ENCODE measurements at places on chromosomes 2 and 18.

DNA sequence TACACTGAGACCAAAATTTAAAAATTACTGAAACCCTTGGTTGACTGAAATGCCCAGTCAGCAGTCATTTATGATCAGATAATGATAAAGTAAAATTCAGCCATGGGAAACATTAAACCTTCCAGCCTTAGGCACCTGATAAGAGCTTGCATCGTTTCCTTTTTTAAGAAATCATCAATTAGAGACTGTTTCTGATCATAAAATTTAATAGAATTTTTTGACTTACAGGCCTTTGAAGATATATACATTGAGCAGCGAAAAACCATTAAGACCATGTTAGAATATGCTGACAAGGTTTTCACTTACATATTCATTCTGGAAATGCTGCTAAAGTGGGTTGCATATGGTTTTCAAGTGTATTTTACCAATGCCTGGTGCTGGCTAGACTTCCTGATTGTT is 99.6 kb upstream of the CSRNP3 start:
- no peak for DNase-seq

GRCh38 chr2:73268366-73268829 is 15.9 kb downstream of the FBXO41 start:
- DNase-seq, result peak; percentile 56

DNA sequence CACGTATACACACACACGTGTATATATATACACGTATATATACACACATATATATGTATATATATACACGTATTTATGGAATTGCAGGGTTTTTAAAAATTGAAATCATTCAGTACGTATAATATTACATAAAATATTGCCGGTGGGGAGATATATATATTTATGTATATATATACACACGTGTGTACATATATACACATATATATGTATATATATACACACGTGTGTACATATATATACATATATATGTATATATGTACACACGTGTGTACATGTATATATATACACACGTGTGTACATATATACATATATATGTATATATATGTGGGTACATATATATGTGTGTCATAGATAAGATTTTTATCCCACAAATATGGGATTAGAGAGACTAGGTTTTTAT is 5.4 kb downstream of the FBXO11 start:
- DNase-seq, result no peak

- DNase-seq, result peak; percentile 90
Measured at GRCh38 chr2:177164584-177165052, 48.0 kb upstream of the HNRNPA3 start.

DNA sequence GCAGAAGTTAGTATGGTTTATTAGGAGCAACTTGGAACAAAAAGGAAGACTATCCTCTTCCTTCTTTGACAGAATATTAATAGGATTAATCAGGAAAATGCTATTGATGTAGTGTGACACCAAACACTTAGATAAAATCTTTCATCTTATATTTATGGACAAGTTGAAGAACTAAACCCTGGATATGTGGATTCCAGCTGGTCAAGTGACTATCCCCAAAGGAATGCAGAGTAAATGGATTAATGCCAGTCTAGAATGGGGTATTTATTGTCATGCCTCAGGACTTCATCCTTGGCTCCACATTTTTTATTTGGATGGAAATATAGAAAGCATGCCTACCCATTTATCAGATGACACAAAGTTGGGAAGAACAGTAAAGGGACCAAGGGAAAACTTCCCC is 124.0 kb upstream of the TTC39C start:
- DNase-seq, result no peak

DNA sequence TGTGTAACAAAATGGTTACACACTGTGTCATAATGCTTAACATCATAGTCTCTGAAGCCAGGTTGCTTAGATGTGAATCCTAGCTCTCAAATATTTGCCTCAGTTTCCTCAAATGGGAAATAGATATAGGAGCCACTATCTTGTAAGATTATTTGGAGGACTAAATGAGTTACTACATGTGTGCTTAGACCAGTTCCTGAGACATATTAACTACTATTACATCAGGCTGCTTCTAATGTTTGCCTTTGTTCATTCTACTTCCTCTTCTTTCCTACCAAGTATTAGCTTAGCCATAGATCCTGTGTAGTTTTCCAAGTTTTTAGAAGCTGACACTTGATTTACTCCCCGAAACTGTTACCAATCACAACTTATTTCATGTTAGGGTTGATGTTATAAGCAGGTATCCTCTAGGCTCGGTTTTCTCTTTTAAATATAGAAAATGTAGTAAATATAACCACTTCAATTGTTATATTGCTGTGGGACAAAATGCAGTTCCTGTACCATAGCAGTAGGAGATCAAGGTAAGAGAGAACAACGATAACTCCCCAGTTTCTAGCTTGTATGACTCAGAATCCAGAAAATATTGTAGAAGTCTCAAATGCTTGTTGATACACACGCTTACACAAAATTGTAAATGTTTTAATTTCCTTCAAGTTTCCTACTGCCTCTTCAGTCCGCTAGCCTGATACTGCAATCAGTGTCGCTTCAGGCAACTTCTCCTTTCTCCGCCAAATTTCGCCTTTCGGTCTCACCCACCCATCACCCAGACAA is 751 bp upstream of the DNAJC10 start:
- peak; percentile 41 for DNase-seq

DNA sequence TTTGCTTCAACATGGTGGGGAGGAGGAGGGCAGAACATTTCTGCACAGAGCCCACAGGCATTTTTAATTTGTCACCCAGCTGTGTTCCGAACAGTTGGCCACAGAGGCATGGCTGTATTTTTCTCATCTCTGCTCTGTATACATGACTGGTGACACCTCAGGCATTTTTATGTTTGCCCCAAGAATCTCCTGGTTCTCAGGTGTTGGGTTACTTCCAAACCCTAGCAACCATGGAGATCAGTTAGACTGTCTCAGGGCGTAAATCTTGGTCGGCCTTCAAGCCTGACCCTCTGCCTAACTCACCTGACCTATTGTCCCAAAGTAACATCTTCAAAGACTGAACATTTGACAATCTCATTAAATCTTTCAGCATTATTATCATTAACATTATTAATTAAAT is 100.0 kb downstream of the ABCA12 start:
- DNase-seq, result no peak

DNA sequence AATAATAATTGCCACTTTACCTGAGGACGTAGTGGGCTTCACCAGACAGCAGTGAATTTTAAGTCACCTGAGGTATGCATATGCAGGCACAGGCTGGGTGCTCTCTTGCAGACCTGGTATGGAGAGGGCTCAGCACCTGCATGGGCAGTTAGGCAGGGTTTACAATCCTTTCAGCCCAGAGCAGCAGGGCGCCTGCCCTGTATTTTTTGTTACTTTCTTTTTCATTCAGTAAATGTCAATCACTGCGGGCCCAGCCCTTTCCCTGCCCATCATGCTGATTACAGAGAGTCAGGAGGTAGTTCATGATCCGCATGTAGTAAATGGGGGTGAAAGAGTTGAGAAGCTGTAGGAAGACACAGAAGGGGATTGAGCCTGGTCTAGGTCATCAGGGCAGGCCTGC is 147.0 kb upstream of the ALPP start:
- no peak for DNase-seq

GRCh38 chr2:38187541-38188011 is 111.6 kb upstream of the CYP1B1 start:
- DNase-seq, result peak; percentile 84

GRCh38 chr2:9778012-9778411 is 65.3 kb upstream of the TAF1B start:
- no peak for DNase-seq

GRCh38 chr2:235044501-235045271 is 92.9 kb downstream of the SH3BP4 start:
- DNase-seq, result no peak

GRCh38 chr2:237324405-237324831 is 89.5 kb downstream of the COL6A3 start:
- no peak for DNase-seq

DNA sequence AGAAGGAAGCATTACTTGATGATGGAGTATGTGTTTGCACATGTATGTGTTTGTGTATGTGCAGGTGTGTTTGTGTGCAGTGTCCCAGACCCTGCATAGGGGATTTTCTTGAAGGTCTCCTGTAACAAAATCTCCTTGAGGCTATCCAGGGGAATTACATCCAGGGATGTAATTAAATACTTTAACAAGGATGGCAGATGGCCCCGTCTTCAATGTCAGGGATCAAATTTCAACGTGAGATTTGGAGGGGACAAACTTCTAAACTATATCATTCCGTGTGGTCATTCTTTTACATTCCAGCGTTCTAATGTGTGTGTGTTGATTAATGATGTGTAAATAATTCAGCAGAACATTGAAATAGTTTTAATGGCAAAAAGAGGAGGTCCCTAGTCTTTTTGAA is 3.3 kb downstream of the UGT1A9 start:
- no peak for DNase-seq

GRCh38 chr2:106109675-106110424 is 84.3 kb downstream of the UXS1 start:
- no peak for DNase-seq

DNA sequence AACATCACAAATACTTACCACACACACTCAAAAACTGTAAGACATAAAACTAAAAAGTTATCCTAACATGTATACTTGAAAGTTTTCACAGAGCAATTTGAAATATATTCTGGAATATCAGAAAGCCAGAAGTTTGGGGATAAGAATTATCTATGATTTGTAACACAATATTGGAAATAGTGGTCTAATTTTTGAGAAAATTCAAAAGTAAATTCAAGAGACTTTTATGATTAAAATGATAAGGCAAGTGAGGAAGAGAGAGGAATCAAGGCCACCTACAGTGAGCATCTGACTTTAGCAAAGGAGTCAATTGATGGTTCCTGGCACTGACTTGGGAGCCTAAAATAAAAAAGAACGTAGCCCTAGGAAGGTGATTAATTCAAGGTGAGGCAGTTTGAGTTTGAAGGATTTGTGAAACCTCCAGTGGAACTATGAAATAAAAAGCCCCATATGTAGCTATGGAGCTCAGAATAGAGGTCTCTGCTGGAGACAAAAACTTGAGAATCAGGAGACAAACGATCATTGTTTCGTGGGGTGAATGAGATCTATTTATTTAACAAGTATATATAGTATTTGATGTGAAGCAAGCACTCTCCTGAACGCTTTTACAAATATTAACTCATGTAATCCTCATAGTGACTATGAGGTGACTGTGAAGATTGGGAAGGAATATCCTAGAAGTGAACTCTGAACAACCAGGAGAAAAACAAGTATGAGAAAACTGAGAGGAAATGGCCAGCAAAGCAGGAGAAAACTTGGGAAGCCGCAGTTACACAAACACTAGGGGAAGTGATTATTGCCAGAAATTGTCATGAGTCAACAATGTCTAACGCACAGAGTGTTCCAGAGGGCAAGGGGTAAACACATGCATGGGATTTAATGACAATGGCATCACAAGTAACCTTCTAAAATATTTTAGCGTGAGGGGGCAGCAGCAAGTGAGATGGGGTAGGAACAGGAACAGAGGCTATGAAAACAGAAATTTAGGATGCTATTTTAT is 12.8 kb downstream of the TFPI start:
- peak; percentile 17 for DNase-seq

GRCh38 chr18:31577195-31577594 is 14.5 kb upstream of the TTR start:
- DNase-seq, result no peak

DNA sequence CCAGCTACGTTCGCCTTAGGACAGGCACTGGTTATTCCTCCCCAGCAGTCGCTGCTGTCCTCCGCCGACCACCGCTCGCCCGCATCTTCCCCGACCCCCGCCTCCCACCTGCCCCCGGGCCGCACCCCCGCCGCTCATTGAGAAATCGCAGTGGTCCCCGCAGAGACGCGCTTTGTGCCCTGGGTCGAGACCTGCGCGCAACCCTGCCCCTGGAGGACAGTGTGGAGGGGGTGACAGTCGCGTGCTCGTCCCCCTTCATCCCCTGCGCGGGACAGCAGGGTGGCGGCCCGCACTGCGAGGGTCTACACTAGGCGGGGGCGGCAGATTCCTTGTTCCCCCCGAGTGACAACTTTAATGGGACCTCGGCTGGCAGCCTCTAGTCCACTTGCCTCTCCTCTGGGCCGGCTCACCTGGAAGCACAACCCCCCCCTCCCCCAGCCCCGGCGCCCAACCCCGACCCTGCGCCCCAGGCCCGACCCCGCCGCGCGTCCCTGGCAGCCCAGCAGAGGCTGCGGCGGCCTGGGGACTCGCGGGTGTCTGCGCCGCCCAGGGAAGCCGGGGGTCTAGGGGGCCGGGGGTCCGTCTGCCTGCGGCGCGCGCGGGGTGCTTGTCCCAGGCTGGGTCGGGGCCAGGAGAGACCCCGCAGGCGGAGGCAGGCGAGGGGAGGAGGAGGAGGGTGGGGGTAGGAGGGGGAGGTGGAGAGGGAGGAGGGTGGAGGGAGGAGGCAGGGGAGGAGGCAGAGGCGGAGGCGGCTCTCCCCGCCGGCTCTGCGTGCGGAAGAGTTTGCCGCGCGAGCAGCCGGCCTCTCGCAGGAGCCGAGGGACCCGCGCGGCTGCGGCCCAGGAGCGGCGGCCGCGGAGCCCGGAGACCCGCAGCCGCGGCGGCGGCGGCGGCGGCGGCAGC is at the start of gene NPAS2:
Gene NPAS2, plus strand, starts transcription at position 770 of the 903 bp plus-strand sequence. CDS start 84,616 bp downstream, outside the sequence.
- DNase-seq, result peak; percentile 47

DNA sequence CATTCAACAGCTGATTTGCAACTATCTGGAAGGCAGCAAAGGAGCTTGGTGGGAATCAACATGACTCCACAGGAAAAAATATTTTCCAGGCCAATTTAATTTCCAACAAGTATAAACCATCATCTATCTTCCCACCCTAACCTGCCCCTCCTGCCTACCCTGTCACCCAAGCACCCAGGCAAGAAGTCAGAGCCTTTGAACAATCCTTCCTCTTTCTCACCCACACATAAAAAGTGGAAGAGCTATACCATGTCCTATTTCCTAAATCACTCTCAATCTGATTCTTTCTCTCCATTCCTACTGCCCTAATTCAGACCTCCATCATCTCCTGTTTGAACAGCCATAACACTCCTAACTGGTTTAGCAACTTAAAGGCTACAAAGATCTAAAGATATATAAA is 12.7 kb downstream of the SPIRE1 start:
- no peak for DNase-seq

DNA sequence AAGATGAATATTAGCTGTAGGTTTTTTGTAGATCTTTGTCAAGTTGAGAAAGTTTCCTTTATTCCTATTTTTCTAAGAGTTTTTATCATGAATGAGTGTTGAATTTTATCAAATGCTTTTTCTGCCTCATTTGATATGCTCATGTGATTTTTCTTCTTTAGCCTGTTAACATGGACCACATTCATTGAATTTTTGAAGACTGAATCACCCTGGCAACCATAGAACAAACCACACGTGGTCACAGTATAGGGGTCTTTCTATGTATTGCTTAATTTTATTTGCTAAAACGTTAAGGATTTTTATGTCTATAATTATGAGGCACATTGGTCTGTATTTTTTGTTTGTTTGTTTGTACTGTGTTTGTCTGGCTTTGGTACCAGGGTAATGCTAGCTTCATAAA is 201.7 kb upstream of the CWC22 start:
- no peak for DNase-seq

GRCh38 chr2:111057721-111058120 is 63.0 kb upstream of the BCL2L11 start:
- DNase-seq, result no peak
